ENCODE measurements at places on chromosomes 5 and 9.

DNA sequence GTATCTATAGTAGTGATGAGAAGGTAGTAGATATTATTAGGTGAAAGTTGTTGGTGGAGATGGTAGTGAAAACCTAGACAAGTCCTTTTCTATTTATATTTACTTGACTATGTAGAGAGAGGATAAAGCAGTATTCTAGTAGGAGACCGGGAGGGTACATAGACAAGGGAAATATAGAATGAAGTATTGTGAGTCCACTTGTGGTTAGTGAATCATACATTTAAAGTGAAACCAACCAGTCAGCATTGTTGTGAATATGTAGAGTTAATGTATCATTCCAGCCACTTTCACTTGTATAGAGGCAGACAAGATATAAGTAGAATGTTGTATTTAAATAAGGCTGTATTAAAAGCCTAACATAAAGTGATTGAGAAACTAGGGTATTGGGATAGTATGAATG, 1711.3 kb upstream of the ACO1 start:
- DNase-seq: no peak

- DNase-seq: no peak
Observed at GRCh38 chr5:156008844-156009243, 318.1 kb upstream of the SGCD start.

DNA sequence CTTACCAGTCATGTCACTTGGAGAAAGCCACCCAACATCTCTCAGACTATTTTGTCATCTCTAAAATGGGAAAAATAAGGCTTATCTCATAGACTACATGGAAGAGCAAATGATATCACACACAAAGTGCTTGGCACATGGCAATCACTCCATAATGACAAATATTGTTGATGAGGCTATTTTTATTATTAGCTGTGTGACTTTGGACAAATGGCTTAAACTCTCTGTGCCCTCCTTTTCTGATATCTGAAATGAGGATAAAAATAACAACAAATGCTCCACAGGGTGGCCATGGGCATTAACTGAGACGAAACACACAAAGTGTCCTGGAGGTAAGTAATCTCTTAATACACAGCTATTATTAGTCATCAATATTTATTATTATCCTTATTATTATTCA, 125.5 kb upstream of the HAND1 start:
- no peak for DNase-seq

DNA sequence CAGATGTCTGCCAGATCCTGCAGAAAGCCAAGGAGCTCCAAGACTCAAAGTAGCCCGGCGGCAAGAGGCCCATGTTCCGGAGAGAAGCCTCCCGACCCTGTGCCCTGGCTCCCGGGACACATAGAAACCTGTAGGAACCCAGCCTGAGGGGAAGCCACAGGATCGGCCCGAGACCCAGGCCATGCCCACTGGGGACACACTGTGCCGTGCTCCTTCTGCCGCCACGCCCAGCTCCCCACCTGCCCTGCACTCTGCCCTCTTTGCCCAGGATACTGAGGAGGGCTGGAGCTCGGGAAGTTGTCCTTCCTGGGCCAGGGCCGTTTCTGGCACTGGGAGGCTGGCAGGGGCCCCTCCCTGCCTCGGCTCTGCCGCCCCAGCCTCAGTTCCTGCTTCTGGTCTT, 10.5 kb upstream of the ENDOG start:
- DNase-seq: no peak

DNA sequence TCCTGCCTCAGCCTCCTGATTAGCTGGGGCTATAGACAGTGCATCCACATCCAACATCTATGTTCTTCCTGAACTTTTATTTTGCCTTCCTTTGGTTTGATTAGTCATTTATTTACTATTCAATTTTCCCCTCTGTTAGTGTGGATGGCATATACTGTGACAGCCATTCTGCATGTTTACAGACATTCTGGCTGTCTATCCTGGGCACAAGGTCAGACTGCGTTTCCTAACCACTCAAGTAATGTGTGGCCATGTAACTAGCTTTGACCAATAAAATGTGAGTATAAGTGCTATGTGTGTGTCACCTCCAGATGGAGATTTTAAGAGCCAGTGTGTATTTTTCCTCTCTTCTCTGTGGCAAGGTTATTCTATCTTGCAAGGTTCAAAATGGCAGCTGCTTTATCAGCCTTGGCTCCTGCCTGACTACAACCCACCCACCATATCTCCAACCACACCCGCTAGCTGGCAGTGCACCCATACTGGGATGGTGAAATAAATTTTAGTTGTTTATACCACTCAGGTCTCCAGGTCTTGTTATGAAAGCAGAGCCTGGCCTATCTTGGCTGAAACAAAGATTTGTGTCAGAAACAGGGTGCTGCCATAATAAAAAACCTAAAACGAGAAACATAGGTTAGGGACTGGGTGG, 32.2 kb downstream of the PDE6A start:
- no peak for DNase-seq

DNA sequence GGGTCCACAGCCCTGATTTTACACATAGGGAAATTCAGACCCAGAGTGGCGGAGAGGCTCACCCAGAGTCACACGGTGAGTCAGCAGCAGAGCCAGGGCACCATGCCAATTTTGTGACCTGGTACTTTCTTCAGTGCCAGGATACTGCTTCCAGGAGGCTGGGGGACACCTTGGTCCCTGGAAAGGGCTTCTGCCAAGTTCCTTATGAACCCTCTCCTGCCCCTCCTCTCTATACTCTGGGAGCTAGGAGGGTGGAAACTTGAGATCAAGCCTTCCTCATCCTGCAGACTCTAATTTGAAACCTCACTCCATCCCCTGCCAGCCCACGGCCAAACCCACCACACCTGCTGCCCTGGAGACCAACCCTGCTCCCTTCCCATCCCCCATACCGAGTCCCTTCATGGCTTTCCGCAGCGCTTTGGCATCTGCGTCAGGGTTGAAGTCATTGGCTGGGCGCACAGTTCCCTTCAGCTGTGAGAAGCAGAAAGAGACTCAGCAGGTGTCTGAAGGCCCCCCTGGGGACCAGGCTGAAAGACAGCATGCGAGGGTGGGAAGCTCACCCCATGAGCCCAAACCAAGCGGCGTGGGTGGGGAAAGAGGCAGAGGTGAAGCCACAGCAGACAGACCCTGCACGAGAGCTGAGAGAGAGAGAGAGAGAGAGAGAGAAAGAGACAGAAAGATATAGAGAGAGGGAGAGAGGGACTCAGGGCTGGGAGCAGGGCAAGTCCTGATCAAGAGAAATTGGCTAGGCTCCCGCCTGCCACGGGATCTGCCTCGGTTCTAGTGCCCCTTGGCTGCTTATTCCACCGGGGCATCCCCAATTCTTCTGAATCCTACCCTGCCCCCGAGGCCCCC, 33.5 kb downstream of the ANXA6 start:
- DNase-seq: peak; percentile 17

- peak; percentile 39 for DNase-seq
Observed at GRCh38 chr9:34994260-34994899, 4.8 kb downstream of the DNAJB5 start.

DNA sequence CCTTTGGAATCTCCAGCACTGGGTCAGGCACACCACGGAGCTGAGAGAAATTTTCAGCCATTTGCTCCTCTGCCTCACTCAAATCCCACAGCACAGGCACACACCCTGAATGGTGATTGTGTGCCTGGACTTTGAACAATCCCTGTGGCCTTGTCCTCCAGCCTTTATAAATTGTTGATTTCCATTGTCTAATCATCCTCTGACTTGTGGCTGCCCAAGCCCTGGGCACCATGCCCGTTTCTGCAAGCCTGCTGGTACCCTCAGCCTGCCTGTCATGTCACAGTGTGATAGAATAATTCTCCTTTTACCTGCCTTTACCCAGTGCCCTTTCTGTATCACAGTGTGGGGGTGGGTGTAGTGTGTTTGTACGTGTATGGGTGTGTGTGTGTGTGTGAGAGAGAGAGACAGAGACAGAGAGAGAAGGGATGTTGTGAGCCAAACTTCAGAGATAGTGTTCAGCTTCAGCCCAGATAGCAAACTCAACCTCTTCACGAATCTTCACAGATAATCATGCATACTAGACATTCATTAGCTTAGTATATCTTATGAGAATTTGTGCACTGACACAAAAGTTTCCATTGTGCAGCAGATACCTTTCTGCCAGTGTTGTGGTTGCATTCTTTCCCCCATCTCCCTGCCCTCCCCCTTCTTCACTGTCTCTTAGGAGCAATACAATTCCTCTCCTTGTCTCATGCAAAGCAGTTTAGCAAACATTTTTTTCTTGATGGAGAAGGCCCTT, 27.8 kb upstream of the SLC44A1 start:
- peak; percentile 36 for DNase-seq

GRCh38 chr5:14266686-14267085, 123.5 kb downstream of the TRIO start:
- DNase-seq: no peak

DNA sequence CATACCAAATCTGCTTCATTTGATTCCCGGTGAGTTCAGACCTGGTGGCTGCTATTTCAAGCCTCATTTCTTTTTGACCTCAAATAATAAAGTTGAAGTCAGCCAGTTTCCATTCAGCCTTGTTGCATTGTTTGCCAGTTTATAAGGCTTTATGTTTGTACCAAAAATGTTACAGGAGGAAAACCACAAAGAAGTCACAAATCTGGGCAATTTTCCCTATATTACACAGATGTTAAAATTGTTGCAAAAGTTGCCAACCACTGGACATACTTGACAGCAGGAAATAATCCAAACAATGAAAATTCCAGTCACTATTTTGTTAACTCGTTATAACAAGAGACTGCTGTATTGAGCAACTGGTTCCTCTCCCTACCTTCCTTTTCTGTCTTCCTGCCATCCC, 1325.0 kb upstream of the DMAC1 start:
- peak; percentile 0 for DNase-seq

DNA sequence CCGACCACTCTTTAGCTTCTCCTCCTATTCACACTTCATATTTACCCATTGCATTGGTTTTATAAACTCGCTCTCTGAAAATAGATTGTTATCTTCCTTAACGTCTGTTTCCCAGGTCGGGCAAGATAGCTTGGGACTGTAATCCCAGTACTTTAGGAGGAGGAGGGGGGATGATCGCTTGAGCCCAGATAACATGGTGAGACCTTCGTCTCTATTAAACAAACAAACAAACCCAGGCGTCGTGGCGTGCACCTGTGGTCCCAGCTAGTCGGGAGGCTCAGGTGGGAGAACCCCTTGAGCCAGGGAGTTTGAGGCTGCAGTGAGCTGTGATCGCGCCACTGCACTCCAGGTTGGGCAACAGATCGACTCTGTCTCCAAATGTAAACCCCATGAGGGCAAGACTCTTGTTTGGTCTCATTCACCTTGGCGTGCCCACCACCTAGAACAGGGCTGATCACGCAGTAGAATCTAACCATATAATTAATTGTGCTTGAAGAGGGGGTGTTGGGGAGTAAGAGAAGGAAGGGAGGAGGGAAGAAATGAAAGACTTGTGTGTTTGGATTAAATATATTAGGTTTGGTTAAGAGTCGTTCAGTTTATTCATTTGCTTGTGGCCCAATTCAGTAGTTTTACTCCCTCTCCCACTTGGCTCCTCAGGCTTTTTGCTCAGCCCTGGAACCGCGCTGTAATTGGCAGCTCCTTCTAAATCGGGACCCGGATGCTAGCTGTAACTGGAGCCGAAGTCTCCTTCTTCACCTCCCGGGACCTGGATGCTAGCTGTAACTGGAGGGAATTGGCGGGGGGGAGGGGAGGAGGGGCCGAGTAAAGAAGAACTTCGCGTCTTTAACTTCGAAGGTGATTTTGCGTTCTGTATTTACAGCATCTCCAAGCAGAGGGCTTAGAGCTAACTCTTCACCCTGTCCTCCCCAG, 24.9 kb downstream of the CDKN2A start:
- DNase-seq: no peak

DNA sequence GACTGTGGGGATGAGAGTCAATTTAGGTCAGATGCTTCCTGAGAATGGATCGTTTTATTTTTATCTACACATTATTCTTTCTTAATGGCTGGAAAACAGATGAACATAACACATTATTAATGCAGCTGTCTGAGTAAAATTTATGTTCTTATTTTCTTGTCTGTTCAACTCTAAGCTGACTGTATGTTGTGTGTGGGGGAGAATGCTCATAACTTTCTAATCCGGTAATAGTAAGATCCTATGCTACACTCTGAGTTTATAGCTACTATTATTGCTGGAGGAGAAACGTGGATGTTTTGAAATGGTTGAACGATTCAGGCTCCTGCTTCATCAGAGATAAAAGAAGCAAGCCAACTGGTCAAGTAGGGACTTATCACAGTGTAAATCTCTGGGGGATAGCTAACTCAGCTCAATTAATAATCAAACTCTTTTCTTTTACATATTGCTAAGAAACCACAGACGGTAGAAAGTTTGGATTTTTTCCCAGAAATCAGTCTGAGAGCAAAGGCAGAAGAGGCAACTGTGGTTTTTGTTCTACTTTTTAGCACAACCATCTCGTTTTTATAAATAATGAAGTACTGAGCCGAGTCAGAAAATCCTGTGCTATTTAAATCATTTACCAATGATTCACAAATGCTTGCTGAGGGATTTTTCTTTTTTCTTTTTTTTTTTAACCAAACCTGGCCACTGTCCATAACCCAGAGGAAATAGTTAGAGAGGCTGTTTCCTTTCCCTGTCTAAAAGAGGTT, 265.0 kb upstream of the FAM174A start:
- DNase-seq: no peak

GRCh38 chr5:96602776-96603175, 59.4 kb upstream of the CAST start:
- no peak for DNase-seq

- DNase-seq: no peak
Observed at GRCh38 chr5:176628406-176629228, 1.7 kb downstream of the SNCB start.

- DNase-seq: no peak
Observed at GRCh38 chr5:125775896-125776295, 647.3 kb upstream of the GRAMD2B start.

- DNase-seq: peak; percentile 93
Observed at GRCh38 chr9:110444911-110445310, 107.2 kb upstream of the TXNDC8 start.

DNA sequence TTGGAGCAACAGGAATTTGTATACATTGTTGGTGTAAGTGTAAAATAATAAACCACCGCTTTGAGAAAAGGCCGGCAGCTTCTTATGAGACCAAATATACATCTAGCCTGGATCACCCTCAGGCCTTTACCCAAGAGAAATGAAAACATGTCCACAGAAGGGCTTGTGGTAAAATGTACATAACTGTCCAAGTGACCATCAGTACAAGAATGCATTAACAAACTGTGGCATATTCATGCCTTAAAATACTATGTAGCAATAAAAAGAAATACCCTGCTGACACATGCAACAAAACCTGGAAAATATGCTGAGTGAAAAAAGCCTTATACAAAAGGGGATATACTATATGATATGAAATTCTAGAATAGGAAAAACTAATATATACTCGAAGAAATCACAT, 311.9 kb upstream of the TRPC7 start:
- DNase-seq: no peak

DNA sequence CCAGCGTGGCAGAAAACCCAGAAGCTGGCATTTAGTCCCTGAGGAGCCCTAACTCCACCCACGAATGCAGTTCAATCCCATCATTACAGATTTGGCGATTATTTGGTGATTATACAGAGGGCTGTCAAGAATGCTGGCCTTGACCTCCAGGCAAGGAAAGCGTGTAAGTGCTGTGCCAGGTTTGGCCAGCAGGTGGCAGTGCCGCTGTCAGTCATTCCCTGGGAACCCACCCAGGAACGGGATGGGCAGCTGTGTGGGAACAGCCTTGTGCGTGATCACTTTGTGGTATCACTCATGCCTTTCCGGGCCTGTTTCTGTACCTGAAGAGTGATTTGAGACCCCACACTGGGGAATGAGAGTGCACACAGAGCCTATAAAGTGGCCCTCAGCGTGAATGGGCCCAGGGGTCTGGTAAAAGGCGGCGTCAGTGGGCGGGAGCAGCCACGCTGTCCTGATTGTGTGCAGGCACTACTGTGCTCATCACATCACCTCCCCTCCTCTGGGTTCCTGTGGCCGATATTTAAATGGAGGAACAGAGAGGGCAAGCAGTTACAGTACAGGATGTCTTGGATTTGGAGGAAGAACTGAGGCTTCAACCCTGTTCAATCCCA, 215.6 kb downstream of the ROR2 start:
- peak; percentile 50 for DNase-seq
